Activated CD4-positive, alpha-beta T cell treated with anti-CD3 and anti-CD28 coated beads, Interleukin-10, Interleukin-2, amounts not matched to agents 100 ng/mL and 50 ng/mL, durations not matched to agents 16 hours and 8 hours (primary cell): ENCODE measurements at places on chromosomes 6 and 20.

GRCh38 chr6:13788820-13789219 lies 25.5 kb downstream of the MCUR1 start:
- peak; percentile 18 for DNase-seq

DNA sequence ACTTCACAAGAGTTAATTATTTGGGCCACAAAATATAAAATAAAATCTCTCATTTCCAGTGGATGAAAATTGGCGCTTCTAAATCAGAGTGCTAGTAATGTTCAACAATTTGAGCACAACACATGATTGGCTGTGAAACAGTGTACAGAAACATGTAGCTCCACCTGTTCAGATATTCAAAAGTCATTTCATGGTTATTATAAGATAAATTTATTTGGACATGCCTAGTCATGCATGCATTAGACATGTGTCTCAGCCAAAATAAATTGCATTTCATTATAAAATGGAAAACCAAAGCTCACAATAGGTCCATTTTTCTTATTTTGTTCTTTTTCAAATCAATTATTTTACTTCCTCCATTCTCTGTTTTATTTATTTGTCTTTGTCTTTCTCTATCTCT lies 374.8 kb downstream of the LMBRD1 start:
- DNase-seq: no peak

- no peak for DNase-seq
Observed at GRCh38 chr6:1952740-1953360, 292.6 kb downstream of the GMDS start.

GRCh38 chr6:17233531-17233930 lies 47.6 kb upstream of the RBM24 start:
- DNase-seq: no peak

- no peak for DNase-seq
Observed at GRCh38 chr20:59141818-59142581, 21.6 kb upstream of the ZNF831 start.

DNA sequence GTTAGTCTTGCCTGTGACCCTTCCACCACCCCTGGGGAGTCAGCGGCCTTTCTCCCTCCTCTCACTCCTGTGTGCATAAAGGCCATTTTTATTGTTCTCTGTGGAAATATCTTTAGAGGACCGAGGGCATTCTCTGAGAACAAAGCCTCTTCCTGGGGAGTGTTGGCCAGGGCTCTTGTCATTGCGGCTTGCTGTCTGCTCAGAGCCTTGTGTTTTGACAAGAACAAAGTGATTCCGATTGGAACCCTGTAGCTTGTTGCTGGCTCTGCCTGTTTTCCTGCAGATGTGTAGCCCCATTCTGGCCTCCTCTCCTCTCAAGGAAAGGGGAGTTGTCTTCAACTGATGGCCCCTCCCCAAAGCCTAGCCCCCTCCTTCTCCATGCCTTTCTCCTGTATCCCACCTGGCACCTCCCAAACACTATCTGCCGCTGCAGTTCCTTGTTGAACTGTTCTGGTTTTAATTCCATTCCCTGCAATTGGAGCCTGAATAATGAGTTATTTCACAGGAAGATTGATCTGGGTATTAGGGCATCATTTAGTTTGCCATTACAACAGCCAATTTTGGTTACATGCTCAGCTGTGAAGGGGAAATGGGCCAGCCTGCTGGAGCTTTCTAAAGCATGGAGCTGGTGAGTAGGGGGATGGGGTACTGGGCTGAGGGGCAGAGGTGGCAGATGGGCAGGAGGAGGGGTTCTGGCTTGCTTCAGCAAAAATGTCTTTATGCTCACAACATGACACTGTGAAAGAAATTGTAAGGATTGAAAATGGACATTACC lies 252.5 kb downstream of the LRFN2 start:
- no peak for DNase-seq

- DNase-seq: no peak
Observed at GRCh38 chr6:33057222-33058150, 16.0 kb downstream of the HLA-DPA1 start.

DNA sequence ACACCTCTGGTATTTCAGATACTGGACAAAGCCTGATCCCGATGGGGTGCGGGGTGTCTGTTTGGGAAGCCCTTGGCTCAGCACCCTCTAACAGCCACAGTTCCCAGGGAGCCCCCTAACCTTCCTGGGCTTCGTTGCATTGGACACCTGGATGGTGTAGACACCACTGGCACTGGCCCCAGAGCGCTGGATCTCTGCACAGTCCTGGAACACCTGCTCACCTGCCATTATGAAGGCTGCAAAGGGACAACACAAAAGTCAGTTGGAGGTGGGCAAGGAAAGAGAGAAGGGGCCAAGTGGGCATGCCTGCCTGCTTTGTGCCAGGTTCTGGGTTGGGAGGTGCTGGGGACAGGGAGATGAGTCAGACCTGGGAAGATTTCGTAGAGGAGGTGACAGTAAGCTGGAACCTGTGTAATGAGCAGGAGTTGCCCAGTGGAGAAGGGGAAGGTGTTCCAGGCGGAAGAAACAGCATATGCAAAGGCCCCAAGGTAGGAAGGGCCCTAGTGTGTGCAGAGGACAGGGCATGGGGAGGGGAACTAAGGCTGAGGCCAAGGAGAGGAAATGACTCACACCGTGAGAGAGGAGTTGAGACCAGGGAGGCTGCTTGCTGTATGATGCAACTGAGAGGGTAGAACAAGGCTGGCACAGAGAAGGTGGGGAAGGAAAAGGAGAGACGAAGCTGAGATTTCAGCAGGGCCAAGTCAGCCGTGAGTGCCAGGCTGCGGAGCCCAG lies 34.9 kb downstream of the ANGPT4 start:
- peak; percentile 86 for DNase-seq

GRCh38 chr6:1762203-1762602 lies 152.5 kb downstream of the FOXC1 start:
- DNase-seq: no peak

- DNase-seq: no peak
Observed at GRCh38 chr20:61877776-61878477, 187.8 kb downstream of the TAF4 start.

GRCh38 chr20:31494131-31494530 lies 19.0 kb downstream of the REM1 start:
- DNase-seq: no peak

GRCh38 chr6:150280703-150281102 lies 88.1 kb upstream of the IYD start:
- no peak for DNase-seq

- no peak for DNase-seq
Observed at GRCh38 chr6:38460186-38460585, 179.5 kb downstream of the BTBD9 start.

GRCh38 chr20:21099751-21100577 lies 6.2 kb downstream of the LINC00237 start:
- peak; percentile 56 for DNase-seq

- no peak for DNase-seq
Observed at GRCh38 chr6:40923326-40923725, 115.7 kb downstream of the UNC5CL start.

GRCh38 chr20:41716436-41716835 lies 98.3 kb upstream of the CHD6 start:
- DNase-seq: no peak

GRCh38 chr20:47677635-47678453 lies 107.4 kb downstream of the SULF2 start:
- peak; percentile 64 for DNase-seq

- no peak for DNase-seq
Observed at GRCh38 chr6:88494401-88495140, 328.4 kb upstream of the CNR1 start.

GRCh38 chr6:17869010-17869752 lies 118.3 kb downstream of the KIF13A start:
- no peak for DNase-seq

DNA sequence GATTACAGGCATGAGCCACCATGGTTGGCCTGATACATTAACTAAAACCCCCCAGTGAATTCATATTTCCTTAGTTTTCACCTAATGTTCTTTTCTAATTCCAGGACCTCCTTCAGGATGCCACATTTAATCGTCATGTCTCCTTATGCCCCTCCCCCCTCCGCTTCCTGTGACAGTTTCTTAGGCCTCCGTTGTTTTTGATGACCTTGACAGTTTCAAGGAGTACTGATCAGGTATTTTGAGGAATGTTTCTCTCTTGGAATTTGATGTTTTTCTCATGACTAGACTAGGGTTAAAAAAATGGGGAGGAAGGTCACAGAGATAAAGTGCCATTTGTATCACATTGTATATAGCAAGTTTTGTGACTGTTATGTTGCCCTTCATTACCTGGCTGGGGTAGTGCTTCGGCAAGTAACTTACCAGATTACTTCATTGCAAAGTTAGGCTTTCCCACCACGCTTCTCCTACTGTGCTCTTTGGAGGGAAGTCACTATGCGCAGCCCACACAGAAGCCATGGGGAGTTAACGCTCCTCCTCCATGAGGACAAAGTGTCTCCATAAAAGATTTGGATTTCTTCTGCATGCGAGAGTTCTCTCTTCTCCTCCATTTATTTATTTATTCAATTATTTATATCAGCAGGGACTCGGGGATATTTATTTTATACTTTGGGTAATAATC lies 99.5 kb downstream of the NCR2 start:
- no peak for DNase-seq

GRCh38 chr6:399785-400534 lies 8.4 kb downstream of the IRF4 start:
- DNase-seq: peak; percentile 67

- DNase-seq: no peak
Observed at GRCh38 chr6:31383149-31383548, 20.2 kb upstream of the MICA start.

- peak; percentile 32 for DNase-seq
Observed at GRCh38 chr6:5950361-5950785, 56.4 kb downstream of the NRN1 start.

DNA sequence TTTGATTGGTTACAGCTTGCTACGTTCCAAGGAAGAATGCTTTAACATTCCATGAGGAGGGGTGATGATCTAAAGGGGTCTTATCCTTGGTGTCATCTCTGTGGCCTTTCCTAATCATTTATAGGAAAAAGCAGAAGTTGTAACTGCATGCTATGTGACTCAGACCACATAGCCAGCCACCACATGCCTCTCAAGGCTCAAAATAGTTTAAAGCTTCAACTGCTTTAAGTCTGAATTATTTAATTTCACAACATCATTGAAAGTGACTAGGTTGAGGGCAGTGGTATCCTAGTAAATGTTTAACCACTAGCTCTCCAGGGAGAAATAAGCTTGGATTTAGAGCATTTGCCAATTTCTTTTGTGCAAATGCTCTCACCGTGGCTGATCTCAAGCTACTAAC lies 29.7 kb downstream of the MC3R start:
- no peak for DNase-seq

- no peak for DNase-seq
Observed at GRCh38 chr20:16405254-16405653, 168.0 kb downstream of the KIF16B start.

DNA sequence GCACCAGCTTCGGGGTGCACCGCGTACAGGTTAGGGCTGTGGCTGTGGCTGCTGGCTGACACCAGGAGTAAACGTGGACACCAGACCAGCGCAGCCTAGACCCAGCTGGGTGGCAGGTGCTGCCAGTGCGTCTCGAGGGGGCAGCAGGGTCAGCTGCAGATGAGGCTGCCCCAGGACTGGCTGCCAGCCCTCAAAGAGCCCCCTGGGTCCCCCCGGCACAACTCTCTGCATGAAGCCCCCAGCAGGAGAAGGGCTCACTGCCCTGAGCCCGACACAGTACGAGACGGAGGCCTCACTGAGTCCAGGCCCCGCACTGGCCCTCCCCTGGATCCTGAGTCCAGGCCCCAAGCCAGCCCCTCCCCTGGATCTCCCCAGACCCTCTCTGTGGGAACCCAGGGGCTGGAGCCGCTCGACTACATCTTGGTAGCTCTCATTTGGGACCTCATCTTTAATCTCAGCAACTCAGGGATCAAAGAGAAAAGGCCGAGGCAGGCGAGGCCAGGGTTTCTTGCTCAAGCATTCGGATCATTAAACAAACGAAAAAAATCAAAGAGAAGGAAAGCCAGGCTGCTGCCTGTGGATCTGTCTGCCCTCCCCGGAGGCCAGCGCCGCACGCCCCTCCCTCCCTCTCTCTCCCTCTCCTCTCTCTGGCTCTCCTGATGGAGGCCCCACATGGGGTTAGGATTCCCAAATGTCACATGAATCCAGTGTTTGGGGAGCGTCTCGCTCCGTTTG lies 7.0 kb upstream of the NKAIN4 start:
- no peak for DNase-seq

DNA sequence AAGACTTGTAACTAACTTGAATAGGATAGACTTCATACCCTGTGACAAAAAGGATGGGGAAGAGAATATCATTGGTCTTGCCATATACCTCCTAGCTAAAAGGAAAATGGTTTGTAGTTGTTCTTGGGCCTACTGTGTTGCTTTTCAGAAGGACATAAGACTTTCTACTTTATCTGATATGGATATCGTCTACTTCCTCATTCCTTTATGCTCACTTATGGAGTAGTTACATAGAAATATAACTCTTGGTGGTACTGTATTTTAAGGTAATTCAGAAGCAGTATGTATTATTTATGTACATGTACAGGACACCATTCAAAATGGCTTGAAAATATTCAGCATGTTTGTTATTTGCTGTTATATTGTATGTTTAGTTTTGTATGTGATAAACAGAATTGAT lies 8.0 kb downstream of the FAM217B start:
- DNase-seq: no peak

DNA sequence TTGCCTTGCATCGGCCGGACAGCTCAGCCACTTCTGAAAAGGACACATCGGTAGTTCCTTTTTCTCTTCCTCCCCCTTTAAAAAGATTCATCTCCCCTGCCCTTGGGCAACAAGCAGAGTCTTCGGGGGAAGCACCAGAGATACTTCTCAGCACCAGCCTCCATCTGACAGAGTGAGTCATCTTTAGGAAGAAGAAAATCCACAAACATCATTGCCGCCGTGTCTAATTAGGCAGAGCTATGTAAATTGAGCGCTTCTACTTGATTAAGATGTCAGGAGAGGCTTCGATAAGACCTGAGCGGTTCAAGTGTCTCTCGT lies 186.4 kb downstream of the TAF4 start:
- DNase-seq: no peak

GRCh38 chr6:104956731-104957294 lies at the start of gene LIN28B:
Gene LIN28B (plus strand): TSS chr6:104957107. CDS start chr6:104957251, 144 bp downstream.
- DNase-seq: no peak

GRCh38 chr20:39036011-39036410 lies 73.9 kb downstream of the DHX35 start:
- DNase-seq: no peak

DNA sequence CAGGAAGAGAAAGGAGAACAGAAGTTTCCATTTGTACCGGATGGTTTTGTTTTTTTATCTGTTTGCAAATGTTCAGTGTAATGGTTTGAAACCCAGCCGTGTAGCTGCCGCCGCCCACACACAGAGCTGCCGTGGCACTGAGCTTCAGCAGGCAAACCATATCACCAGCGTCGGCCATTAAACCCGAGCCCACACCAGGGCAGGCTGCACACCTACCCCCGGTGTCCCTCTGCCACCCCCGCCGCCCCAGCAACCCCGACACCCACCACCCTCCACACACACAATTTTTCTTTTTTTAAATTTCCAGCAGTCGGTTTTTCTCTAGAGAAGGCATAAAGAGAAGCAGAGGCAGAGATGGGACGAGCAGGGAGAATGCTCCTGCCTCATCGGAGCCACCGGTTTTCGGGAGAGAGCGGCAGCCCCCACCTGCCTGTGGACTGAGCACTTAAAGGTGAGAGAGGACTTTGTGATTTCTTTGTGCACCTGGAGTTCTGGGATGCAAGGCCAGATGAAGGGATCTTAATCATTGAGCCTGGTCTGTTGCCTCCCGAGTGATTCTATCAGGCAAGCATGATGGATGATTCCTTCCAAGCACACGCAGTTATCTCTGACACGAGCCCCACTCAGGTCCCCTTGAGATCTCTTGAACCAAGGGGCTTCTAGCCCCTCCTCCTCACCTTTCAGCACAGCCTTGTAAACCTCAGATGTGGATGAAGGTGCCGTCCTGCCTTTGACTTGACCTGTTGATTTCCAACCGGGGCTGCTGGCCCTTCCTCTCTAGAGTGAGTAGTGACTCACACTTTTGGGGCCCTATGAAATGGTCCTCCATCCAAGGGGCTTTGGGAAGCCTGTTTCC lies 17.5 kb upstream of the ZNF831 start:
- DNase-seq: peak; percentile 60
